ENCODE measurements at places on chromosomes 2 and 18.

GRCh38 chr18:415047-415446 is 85.5 kb downstream of the COLEC12 start:
- DNase-seq: no peak

DNA sequence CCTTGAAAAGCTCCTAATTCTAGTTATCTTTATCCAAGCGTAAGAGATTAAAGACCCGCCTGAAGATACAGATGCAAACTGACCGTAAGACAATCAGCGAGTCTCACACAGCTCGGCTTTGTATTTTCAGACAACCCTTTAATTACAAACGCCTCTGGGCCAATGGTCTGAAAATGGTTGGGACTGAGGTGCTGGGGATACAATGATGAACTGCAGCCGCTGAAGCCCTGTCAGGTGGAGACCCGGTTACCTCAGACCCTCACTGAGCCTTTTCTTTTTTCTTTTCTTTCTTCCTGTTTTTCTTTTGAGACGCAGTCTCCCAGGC is 715 bp upstream of the CFAP36 start:
- no peak for DNase-seq

GRCh38 chr2:86073225-86073624 is 32.5 kb downstream of the POLR1A start:
- DNase-seq: no peak

DNA sequence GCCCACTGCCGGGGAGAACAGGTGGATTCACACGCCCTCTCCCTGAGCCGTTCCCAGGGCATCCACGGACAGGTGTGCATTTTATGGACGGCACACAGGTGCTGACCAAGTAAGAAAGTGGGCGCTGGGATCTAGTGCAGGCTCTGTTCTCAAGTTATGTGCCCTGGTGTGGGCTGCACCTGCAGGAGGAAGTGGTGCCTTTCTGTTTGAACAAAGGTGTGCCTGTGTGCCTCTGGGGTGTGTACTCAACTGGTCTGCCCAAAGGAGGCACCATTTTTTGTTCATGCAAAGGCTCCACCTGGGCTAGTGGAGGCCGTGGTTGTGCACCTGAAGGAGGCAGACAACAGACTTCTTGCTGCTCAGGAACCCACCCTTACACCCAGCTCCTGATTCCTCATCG is 88.2 kb upstream of the HK2 start:
- DNase-seq: no peak

DNA sequence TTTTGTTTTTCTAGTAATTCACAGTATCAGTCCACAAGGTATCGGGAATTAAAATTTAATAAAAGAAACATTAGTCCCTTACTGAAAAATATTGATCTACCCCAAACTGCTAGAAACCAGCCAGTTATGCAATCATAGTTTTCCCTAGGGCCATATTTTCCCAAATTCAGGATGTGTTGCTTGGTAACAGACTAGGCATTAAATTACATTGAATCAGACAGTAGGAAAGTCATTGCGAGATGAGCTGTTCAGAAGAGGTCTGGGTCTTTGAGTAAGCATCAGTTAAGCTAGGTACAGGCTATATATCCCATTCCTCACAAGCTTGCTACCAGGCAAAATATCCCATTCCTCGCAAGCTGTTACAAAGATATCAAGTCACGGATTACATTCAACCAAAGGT is 123.0 kb upstream of the CCDC150 start:
- DNase-seq: no peak

DNA sequence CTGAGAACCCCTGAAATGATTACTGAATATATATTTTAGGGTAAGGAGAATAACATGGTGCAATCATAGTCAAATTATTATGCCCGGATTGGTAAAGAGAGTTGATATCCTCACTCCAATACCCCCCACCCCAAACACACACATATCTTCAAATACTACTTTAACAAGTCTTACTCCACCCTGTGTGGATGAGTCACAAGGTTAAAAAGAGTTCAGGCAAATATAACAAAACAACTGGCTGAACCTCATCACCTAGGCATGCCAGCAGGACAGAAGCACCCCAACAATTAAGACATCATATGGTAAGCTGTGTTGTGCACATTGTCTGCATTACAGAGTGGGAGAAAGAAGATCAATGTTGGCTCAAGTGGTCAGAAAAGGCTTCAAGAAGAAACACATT is 857.4 kb downstream of the TDRD15 start:
- DNase-seq: no peak
